Right atrium auricular region (tissue), 2 donors: ENCODE measurements at places on chromosomes 5 and 9. TPM values are rescaled to one million over a fixed set of nuclear protein-coding genes. Genes with fewer than 3 reads are reported as not detected.

GRCh38 chr9:130997925-130998596 lies 10.9 kb upstream of the LAMC3 start:
- no peaks in the 10 kb centered on the region for H3K27me3 ChIP-seq
- H3K4me1 ChIP-seq = no peaks in the 10 kb centered on the region
- no peak for DNase-seq
- H3K27ac ChIP-seq = no peak overlapping the region

DNA sequence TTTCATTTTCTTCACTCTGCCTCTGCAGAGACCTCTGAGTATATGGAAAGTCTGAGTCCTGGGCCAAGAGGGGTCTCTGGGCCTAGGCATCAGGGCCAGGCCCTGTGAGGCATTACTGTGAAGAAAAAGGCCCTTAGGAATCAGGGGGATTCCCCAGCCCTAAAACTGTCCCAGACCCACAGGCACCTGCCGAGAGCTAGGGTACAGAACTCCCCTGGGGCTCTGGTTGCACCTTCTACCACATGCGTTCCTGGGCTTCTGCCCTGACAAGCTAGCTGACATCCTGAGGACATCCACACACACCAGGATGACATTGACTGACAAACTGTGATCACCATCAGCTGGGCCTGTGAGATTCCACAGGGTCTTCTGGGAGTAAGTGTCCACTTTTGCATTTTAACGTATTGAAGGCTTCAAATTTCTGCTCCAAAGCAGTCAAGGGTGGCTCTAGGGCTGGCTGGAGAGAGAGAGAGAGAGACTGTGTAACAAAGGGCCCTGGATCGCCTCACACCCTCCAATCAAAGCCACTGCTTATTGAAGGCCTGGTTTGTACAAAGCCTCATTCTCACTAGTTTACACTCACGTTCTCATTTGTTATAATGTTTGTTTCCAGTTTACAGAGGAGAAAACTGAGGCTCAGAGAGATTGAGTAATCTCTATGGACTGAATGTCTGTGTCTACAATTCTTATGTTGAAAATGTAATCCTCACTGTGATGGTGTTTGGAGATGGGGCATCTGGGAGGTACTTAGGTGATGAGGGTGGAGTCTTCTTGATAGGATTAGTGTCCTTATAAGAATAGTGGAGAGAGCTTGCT lies 45.1 kb downstream of the TGFBI start:
- DNase-seq = no peak
- H3K36me3 ChIP-seq = no peaks in the 10 kb centered on the region
- H3K27me3 ChIP-seq = no peaks in the 10 kb centered on the region
- no peak overlapping the region for H3K27ac ChIP-seq
- peaks cover 9% of the 10 kb centered on the region for H3K4me1 ChIP-seq

DNA sequence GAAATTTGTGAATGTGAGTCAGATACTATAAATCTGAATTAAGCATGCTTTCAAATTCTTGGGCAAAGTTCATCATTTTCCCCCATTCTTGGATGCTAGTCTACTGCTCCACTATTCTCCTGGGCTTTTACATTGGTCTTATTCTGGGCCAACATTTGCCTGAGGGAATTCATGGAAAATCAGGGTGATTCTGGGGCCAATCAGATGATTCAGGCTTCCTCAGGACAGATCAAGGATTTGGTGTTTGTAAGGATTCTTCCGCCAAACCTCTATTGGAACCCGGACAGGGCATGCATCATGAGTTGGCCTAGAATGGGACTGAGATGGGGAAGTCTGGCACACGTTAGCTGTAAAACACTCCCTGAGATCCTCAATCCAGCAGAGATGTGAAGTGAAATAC lies 113.8 kb downstream of the MEF2C start:
- H3K4me1 ChIP-seq = no peaks in the 10 kb centered on the region
- H3K4me3 ChIP-seq = no peak overlapping the region
- no peaks in the 10 kb centered on the region for H3K36me3 ChIP-seq
- H3K27me3 ChIP-seq = no peaks in the 10 kb centered on the region

The IRX2 gene
- total RNA-seq = 0.83 TPM

DNA sequence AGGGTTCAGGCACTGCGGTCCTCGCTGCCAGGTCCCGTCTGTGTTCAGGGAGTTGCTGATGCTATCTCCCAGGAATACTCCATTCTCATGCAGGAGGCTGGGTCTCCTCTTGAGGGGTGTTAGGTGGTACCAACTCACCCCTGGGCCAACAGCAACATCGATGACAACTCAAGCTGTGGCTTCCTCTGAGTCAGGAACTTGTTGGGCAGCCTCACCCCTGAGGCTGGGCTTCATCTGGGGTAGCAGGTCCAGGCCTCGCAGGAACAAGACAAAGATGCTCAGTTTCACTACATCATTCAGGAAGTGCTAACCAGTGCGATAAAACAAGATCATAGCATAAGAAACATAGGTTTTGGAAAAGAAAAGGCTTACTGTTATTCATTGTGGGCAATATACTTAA lies 125.9 kb downstream of the SYK start:
- peaks cover 5% of the 10 kb centered on the region for H3K4me1 ChIP-seq
- DNase-seq = no peak
- H3K4me3 ChIP-seq = no peak overlapping the region
- no peaks in the 10 kb centered on the region for H3K36me3 ChIP-seq
- no peak overlapping the region for H3K27ac ChIP-seq

The C9orf50 gene
- total RNA-seq = not detected

GRCh38 chr5:118604106-118604505 lies 384.2 kb downstream of the DTWD2 start:
- no peaks in the 10 kb centered on the region for H3K4me1 ChIP-seq
- no peak for DNase-seq
- H3K27me3 ChIP-seq = no peaks in the 10 kb centered on the region
- no peaks in the 10 kb centered on the region for H3K36me3 ChIP-seq
- H3K27ac ChIP-seq = no peak overlapping the region
